ENCODE measurements at places on chromosomes 4 and X.
A peak's percentile ranks its signal among the peaks of the same experiment; 100 is the strongest.

DNA sequence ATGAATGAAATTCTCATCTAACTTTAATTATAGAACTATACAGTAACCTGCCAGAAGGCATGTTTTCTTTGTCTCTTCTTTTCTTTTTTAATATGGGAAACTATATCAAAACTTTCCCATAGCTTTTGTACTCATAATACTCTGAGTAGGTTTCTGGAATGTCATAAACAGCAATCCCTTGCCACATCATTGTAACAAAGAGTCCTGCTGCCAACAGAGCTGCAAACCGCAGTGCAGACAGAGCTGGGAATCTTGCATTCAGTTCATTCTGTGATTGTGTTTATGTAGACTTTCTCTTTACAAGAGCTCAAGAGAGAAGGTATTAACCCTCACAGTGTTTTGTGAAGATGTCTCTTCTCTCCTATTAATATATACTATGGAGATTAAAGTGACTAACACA lies 304.4 kb upstream of the SLIT2 start:
- peak; percentile 62 for DNase-seq

- peak; percentile 7 for DNase-seq
Observed at GRCh38 chr4:52173470-52174045, 122.5 kb downstream of the SPATA18 start.

- DNase-seq: peak; percentile 1
Observed at GRCh38 chrX:143437439-143437838, 79.8 kb downstream of the SPANXN3 start.

DNA sequence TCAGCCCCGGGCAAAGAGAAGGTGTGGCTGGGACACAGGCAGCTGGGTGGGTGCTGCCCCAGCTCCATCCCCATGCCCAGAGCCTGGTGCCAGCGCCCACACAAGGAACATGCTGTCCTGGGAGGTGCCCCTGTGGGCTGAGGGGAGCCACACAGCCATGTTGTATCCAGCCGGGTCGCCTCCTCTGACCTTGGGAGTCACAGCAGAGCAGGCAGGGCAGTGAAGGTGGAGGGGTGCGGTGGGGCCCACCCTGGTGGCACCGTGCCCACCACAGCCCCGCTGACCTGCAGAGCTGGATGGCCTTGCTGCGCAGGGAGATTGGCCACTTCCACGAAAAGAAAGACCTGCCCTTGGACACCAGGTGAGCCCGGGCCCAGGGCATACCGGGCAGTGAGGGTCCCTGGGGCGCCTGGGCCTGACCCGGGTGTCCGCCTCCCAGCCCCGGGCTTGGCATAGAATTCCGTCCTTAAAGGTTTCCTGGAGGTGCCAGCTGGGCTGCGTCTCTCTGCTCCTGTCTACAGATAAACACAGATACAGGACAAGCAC lies 18.7 kb upstream of the ADD1 start:
- no peak for DNase-seq

GRCh38 chrX:119398974-119399771 lies at the start of gene SLC25A43:
TSS of gene SLC25A43 (plus strand) at chrX:119399336. CDS start at chrX:119399404, 68 bp downstream.
- peak; percentile 37 for DNase-seq

GRCh38 chr4:786861-787300 lies 39.0 kb downstream of the CPLX1 start:
- DNase-seq: no peak

- no peak for DNase-seq
Observed at GRCh38 chr4:7000421-7001176, 42.6 kb upstream of the TADA2B start.

DNA sequence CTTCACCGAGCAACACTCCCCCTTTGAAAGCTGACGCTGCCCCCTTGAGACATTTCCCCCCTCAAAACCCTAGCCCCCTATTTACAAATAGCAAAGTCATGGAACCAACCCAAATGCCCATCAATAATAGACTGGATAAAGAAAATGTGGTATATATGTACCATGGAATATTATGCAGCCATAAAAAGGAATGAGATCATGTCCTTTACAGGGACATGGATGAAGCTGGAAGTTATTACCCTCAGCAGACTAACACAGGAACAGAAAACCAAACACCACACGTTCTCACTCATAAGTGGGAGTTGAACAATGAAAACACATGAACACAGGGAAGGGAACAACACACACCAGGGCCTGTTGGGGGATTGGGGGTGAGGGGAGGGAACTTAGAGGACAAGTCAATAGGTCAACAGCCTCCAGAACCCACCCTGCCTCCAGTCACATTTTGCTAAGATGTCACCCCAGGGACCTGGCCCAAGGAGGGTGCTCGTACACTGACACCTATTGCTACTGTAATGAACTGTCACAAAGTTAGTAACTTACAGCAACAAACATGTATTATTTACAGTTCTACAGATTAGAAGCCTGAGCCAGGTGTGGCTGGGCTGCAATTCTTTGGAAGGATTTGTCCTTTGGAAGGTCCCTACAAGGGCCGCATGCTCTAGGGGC lies 20.6 kb downstream of the SCD5 start:
- DNase-seq: no peak

DNA sequence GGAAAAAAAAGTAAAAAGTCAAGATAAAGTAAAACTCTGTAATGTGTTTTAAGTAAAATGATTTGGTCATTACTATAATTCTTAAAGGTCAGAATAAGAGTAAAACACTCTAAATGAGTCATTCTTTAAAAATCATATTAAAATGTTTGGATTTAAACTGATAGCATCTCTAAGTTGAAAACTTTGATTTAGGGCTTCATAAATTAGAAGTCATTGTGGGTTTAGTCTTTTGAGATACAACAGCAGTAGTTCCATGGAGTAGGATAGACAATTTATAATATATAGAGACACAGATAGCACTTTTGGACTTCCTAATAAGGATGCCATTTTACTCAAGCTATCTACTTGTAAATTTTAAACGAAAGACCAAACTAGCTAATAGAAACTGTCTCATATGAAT lies 77.1 kb upstream of the PABPC4L start:
- no peak for DNase-seq

DNA sequence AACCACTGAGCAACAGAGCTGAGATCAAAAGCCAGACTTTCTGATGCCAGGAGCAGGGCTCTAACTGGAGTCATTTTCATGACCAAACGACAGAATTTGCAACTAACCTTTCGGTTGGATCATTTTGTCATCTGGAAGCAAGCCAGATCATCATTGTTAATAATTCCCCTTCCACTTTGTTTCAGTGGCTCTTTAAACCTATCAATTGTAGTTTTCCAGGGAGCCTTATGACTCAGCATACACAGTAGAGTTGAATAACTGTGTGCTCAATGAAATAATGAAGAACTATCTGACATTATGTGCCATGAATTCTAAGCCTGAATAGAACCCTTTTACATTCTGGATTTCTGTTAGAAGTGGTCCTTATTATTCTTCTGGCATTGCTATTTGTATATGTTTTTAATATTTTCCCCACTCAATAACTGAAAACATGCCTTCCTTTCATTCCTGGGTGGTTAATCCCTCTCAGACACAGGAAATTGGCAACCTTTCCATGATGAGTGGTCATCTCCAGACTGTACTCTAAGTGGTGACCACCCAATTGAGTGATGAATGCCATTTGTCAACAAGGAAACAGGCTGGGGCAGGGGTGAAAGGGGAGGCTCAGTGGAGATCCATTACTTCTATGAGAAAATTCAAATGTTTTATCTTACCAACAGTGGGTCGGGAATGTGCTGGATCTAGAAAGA lies 431.8 kb downstream of the BCOR start:
- no peak for DNase-seq

DNA sequence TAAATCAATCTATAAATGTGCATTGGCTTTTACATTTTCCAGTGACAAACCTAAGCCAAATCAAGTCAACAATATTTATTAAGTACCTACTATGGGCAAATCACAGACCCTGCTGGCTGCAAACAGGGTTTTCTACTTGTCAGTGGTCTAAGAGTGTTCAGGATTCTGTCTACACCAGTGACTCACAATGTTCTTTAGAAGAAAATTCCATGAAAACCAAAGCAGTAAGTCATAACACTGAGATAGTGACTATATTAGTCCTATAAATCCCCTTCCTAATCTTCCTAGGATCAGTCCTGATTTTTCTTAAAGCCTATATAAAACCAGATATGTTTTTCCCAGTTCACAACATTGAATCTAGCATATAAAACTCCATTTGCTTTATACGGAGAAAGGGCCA lies 69.7 kb downstream of the PPP3CA start:
- DNase-seq: peak; percentile 39

- DNase-seq: no peak
Observed at GRCh38 chrX:39367416-39367815, 566.2 kb downstream of the MID1IP1 start.

DNA sequence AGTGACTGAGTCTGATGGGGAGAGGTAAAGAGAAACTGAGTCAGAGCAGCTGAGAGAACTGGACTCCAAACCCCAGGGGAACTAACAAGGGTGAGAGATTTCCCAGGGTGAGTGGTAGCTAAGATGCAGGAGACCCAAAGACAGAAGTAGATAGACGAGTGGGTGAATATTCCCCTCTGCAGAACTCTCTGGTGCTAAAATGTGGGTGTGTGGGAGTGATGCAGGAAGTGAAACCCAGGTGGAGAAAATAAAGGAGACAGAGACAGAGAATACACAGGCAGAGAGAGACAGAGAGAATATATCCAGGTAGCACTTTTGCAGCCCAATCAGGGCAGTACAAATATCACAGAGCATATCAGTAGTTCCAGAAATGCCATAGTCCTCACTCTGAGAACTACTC lies 212.5 kb upstream of the ZIC3 start:
- DNase-seq: no peak

DNA sequence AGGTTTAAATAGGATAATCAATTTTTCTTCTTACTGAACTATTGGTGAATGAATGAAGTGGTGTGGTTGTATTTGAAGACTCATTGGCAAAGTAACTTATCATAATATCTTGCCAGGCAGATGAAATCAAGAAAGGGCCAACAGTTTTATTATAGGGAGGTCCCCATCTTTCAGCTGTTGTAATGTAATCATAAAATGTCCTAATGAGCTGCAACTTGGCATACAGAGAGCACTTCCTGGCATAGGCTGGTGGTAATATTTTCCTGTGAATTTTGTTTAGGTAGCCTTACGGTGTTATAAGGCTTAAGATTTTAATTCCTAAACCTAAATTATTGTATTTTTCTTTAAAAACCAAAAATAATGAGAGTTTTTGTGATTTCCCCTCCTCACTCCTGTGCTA lies 17.5 kb downstream of the FHIP1A start:
- DNase-seq: no peak

GRCh38 chr4:143435955-143436354 lies 77.5 kb upstream of the SMARCA5 start:
- DNase-seq: no peak

- DNase-seq: no peak
Observed at GRCh38 chr4:65893957-65894755, 223.9 kb upstream of the EPHA5 start.

- DNase-seq: no peak
Observed at GRCh38 chrX:118853596-118853995, 30.0 kb downstream of the ZCCHC12 start.

GRCh38 chr4:6916587-6917460 lies 7.2 kb downstream of the TBC1D14 start:
- DNase-seq: peak; percentile 74

DNA sequence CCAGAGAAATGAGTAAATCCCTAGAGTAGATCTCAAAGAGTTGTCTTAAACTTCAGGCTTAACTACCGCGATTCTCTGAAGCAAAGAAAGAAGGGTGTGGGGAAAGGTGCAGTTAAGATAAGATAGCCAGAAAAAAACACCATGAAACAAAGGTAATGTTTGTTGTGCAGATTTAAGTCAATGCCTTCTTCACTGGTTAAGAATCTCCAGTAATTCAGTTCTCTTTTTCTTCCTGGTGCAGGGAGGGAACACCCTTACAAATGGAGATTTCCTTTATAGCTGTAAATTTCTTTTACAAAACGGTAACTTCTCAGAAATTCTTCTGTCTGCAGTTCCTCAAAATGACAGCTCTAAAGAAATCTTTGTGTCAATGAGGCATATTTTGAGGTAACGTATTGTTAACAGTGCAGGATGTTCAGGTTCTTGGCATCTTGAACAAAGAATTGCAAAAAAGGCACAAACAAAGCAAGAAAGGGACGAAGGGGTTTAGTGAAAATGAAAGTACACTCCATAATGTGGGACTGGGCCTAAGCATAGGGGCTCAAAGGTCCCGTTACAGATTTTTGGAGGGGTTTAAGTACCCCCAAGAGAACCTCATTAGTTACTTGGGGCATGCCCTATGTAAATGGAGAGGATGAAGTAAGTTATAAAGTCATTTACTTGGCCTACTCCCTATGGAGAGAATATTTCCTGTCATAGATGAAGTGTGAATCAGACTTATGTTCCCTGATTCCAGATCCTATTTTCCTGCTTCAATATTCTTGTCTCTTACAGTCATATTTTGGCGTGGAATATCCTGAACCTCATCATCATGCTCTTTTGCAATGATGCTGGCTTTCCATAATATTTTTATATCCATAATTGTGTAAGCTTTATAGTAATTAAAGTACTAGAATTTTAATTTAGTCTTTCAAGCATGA lies 492.0 kb downstream of the PCDH11X start:
- no peak for DNase-seq

- no peak for DNase-seq
Observed at GRCh38 chr4:175776217-175776616, 35.8 kb downstream of the GPM6A start.

Measured in RPMI7951 (cell line).